MG63 (cell line): ENCODE measurements at places on chromosomes 7 and 10. TPM values are rescaled to one million over a fixed set of nuclear protein-coding genes. Genes with fewer than 3 reads are reported as not detected.

GRCh38 chr10:72010234-72010973 is 46.2 kb downstream of the CHST3 start:
- no peak for DNase-seq

GRCh38 chr7:117803476-117803875 is 69.8 kb downstream of the CTTNBP2 start:
- DNase-seq: no peak

GRCh38 chr10:95391164-95391563 is 100.4 kb upstream of the PDLIM1 start:
- no peak for DNase-seq

DNA sequence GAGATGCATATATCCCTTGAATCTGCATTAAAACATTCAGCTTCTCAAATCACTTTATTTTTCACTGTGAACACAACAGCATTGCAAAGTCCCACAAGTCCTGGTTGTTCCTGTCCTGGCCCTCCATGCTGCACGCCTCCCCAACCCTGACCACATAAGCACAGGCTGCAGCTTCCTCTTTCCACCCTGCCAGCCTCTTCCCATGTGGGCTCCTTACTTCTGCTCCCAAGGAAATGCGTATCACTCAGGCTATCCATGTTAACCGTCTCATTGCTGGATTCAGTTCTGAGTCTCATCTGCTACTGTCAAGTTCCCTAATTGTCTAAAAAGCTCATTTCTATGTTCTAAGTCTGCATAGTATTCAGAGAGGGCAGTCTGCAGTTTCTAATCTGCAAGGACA is 89.7 kb upstream of the ZPBP start:
- no peak for DNase-seq

GRCh38 chr10:47181052-47181849 is 118.7 kb upstream of the GDF10 start:
- no peak for DNase-seq

Gene RET
- total RNA-seq: not detected in 2 replicates

GRCh38 chr7:17492437-17492836 is 194.0 kb downstream of the AHR start:
- DNase-seq: no peak

Gene TCAF1
- 42.0 and 64.5 TPM in 2 replicates for total RNA-seq
